ENCODE measurements at places on chromosomes 16 and 17.

DNA sequence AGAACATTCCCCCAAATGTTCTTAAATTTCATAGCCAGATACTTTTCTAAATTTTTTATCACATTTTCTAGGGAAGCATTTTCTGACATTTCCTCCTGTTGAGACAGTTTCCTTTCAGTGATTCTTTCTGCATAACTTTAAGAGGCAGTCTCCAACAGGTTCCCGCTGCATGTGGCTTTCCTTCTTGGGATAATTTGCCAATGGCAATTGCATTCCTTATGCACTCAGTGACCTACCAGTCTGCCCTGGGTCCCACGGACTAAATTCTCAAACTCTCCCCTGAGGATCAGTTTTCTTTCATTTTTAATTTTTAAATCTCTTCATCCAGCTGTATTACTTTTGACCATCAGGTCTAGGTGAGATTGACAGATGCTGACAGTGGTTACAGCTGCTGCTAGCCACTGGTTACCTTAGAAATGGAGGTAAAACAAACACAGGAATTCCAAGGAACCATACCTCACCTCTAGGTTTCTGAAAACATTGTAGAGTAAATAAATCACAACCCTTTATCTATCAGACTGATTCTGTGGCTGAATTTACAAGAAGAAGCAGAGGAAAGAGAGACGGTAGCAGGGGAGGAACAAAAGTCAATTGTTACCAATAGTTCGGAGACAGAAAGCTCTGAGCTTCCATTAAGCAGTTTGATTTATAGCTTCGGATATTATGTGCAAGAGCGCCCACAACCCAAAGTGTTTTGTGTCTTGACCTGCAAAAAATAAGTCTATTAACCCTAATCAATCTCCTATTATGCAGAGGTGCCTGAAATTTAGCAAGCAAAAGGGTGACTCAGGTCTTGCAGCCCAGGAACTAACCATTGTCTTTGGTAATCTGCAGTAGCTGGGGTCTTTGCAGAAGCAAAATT lies 216.0 kb downstream of the PMP22 start:
- no peak for DNase-seq

GRCh38 chr17:32697728-32698625 lies 178.9 kb downstream of the MYO1D start:
- no peak for DNase-seq

DNA sequence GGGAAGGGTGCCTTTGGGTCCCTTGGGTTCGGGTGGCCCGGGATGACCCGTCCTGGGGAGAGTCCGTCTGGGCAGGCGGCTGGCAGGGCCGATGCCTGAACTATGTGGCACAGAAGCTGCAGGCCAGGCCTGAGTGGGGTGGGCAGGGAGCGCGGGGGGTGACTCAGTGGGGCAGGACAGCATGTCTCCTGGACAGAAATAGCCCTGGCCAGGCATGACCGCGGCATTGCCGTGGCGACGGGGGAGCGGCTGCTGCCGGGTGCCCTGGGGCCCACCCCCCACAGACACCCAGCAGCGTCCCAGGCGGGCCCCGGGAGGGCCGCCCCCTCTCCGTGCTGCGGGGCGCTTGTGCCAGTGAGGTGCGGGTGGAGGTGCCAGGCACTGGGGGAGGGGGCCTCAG lies 1.8 kb upstream of the C1QTNF8 start:
- no peak for DNase-seq

GRCh38 chr17:43129671-43130010 lies 4.5 kb upstream of the BRCA1 start:
- DNase-seq: no peak

DNA sequence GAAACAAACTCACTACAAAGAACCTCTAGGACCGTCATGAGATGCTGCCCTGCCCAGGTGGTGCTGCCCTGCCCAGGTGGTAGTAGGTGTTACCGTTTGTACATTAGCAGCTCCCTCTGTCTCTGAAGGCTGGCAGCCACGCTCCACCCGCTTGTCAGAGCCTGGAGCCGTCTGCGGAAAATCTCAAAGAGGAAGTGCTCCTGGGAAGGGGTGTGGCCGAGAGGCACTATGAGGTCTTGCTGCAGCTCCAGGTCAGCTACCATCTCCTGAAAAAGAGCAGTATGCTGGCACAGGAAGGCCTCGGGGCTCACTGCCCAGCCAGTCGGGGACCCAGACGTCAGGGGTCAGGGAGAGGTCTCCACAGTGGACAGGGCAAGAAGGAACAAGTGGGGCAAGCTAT lies 28.3 kb downstream of the ZNF276 start:
- no peak for DNase-seq

- DNase-seq: no peak
Observed at GRCh38 chr16:85916141-85916890, 17.4 kb downstream of the IRF8 start.

GRCh38 chr17:1769822-1770477 lies 8.1 kb downstream of the SERPINF1 start:
- DNase-seq: no peak

Data from EL (cell line).